ENCODE measurements at places on chromosomes 1 and 21.

DNA sequence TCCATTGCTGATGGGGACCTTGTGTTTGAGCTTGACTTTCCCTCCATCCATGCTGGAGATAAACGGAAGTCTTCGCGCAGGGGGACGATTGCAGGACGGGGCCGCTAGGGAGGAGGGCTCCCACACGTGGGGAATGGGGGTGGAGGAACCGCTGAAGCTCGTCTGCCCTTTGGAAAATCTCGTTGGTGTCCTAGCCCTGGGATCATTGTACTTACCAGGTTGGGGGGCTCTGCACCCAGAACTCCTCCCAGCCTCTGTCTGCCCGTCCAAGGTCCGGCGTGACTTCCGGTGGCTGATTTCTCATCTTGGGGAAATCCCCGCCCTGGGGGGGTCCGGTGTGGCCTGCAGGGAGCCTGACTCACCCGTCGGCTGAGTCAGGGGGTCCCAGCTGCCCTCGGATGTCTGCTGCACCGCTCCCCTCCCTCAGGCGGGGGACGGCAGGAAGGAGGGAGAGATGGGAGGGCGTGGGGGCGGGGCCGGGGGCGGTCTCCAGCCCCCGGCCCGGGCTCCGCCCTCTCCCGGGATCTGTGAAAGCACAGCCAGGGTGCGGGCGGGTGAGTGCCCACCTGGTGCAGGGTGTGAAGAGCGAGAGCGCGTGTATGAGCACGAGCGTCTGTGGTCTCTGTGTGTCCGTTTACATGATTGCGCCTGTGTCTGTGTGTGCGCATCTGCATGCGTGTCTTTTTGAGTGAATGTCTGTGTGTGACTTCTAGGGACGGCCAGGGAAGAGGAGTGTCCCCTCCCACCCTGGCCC is 35.8 kb downstream of the PIK3CD start:
- peak; percentile 87 for DNase-seq

- DNase-seq: no peak
Observed at GRCh38 chr1:104056786-104057185, 307.1 kb downstream of the AMY1C start.

- no peak for DNase-seq
Observed at GRCh38 chr1:59249396-59250137, 47.3 kb upstream of the FGGY start.

DNA sequence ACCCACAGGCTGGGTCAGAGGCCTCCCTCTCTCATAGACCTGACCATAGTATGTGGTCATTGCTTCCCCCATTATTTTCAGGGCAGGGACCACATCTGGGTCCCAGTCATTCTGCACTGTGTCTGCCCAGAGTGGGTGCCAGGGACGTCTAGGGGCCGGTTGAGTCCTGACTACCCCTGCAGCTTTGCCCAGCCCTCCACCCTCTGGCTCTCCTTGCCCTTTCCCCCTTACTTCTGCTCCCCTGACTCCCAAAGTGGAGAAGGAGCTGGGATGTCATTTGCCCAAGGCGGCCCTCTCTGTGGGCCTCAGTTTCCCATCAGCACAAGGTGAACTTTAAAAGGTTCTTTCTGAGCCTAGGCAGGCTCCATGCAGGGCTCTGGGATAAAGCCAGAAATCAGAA is 4.3 kb upstream of the TTC22 start:
- DNase-seq: no peak

DNA sequence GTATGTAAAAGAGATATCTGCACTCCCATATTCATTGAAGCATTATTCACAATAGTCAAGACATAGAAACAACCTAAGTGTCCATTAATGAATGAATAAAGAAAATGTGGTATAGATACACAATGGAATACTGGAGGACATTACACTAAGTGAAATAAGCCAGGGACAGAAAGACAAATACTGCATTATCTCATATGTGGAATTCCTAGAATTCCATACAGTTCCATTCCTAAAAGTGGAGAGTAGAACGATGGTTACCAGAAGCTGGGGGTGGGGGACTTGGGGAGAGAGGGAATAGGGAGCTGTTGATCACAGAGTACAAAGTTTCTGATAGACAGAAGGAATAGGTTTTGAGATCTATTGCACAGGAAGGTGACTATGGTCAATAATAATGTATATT is 7.4 kb downstream of the TMED5 start:
- peak; percentile 49 for DNase-seq

- no peak for DNase-seq
Observed at GRCh38 chr1:63709267-63709828, 64.5 kb upstream of the ROR1 start.

GRCh38 chr1:16111771-16112595 is 38.5 kb upstream of the FAM131C start:
- peak; percentile 88 for DNase-seq

- no peak for DNase-seq
Observed at GRCh38 chr1:171727778-171728177, 14.1 kb downstream of the VAMP4 start.

DNA sequence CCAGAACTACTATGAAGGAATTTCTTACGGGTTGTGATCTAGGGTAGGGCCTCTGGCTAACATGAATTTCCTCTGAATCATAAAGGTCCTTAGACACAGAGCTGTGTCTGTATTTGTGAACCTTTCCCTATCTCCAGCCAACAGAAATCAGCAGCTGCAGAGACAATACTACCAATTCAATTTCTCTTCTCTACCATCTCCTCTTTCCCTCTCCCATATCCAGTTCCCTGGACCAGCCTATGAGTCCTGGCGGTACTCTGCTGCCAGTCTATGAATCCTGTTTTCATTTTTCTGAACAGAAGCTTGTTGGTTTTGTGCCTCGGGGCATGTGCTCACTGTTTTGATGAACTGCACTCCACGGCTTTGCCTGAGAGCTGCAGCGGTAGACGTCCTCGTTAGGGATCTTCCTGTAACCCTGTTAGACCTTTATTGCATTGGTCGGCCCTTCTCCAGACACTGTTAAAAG is 458.0 kb upstream of the VAMP3 start:
- peak; percentile 72 for DNase-seq

DNA sequence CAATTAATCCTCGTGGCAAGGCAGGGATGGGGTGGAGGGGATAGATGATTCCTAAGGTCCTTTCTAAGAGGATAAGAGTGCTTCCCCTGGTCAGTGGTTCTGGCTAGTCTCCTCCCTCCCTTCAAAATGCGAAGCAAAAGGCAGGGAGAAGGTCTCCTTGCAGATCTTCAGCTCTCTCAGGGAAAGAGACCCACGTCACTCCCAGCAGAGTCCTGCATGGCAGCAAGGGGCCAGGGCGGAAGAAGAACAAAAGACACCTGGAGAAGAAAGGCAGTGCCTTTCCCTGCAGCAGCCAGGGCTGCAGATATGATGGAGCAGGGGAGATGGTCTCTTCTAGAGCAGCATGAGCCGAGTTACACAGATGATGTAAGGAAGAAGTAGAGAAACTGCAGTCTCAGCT is 29.6 kb upstream of the SLAMF9 start:
- DNase-seq: no peak

DNA sequence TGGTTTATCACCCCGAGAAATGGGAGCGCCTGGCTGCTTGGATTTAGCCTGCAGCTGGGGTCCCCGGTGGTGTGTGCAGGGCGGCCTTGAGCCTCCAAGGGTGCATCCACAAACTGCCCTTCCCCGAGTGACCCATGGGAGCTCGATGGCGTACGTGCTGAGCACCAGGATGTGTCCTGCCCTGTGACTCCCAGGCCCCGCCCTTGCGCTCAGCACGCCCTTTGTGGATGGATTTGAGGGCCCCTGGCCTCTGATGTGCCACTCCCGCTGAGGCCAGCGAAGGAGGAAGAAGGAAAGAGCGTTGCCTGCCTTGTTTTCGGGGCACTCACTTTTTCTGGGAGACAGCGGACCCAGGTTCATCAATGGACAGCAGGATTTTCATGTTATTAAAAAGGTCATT is 1.7 kb upstream of the TFF3 start:
- no peak for DNase-seq

- peak; percentile 56 for DNase-seq
Observed at GRCh38 chr1:79188337-79188736, 181.8 kb upstream of the ADGRL4 start.

GRCh38 chr1:28737307-28738132 is 780 bp downstream of the YTHDF2 start:
- peak; percentile 54 for DNase-seq

DNA sequence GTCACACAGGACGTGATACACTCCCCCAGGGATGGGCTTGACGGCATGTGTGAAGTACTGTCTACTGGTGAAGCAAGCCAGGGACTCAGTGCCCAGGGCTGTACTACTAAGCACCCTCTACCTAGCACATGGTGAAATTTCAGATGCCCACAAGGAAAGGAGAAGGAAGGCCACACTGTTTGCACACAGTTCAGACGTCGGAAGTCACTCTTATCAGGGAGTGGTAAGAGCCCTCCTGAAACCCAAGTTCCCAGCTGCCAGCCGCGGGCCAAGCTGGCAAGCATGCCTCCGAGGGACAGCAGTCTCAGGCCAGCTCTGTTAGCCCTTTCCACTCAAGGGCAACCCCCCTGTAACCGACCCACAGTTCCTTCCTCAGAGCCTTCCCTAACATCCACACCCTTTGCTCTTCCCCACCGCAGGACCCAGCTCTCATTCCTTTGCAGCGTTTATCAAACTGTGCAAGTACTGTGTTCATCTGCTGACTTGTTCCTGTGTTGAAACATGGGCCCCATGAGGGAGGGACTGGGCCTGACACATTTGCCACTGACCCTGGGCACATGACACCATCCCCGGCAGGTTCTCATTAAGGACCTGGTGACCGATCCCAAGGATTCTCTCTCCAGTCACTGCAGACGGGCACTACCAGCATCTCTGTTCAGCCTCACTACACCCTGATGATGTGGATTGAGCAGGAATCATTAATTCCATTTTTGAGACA is 58.5 kb downstream of the SLC66A1 start:
- no peak for DNase-seq

GRCh38 chr1:63363014-63363413 is 4.4 kb upstream of the ALG6 start:
- no peak for DNase-seq

DNA sequence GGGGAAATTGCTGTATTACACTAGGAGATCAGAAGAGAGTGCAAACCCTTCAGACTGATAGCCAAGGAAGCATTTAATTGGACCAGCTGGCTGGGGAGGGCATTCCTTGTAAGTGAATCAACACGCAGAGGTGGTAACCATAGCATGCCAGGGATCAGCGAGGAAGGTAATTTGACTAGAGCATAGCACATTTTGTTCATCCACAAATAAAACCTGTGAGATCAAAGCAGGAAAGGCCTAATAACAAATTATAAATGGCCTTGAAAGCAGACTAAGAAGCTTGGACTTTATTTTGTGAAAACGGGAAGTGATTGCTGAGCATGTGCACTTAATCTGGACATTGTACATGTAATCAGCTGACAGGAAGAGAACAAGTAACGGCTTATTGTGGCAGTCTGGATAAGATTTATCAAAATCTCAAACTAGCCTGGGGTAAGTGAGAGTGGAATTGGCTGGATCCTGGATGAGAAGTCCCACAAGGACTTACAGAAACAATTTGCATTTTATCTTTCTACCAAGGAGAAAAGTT is 11.7 kb upstream of the CD55 start:
- peak; percentile 37 for DNase-seq

DNA sequence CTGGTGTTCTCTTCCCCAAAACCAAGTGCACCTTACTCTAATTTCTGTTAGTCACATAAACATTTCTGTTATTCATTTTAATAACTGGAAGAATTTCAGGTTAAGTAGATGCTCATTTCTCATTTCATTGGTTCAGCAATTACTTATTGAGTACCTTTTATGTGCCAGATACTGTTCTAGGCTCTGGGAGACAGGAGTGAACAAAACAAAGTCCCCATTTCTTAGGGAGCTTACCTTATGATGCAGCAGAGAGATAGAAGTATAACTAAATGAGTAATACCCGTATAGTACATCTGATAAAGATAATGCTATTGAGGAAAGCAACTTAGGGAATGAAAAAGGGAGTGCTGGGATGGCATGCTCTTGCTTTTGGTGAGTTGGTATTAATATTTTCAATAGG is 33.7 kb downstream of the LRRC8C start:
- DNase-seq: no peak

GRCh38 chr1:10779201-10779600 is 17.2 kb downstream of the CASZ1 start:
- DNase-seq: peak; percentile 76

- no peak for DNase-seq
Observed at GRCh38 chr21:42653231-42654061, at the start of gene PDE9A. Gene PDE9A, plus strand, starts transcription at chr21:42653621. Its CDS starts 194 bp downstream, at chr21:42653815.

GRCh38 chr1:166189126-166189525 is 22.3 kb upstream of the FAM78B start:
- DNase-seq: peak; percentile 45

GRCh38 chr1:174837386-174837785 is 162.4 kb upstream of the CACYBP start:
- DNase-seq: no peak

DNA sequence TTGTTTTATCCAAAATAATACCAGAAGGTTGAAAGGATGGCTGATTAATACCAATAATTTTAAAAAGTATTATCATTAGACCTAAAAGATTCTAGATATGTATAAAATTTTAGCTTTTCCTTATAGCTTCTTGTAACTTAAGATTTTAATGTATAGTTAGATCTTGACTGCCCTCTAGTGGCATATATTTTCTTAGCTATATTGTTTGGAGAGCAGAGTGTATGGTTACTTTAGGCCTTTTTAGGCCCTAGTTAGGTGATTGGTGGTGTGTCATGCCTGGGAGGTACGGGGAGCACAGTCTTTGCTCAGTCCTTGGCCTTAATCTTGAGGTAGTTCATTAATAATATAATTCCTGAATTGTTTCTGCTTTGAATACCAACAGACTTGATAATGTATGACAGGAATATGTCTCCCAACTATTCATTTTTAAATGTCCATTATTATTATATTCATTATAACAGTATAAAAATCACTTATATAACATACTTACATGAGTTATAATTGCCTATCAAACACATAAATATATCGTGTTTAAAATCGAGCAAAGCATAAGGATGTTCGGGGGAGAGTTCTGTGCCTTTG is 328.4 kb downstream of the ZP4 start:
- DNase-seq: peak; percentile 49

DNA sequence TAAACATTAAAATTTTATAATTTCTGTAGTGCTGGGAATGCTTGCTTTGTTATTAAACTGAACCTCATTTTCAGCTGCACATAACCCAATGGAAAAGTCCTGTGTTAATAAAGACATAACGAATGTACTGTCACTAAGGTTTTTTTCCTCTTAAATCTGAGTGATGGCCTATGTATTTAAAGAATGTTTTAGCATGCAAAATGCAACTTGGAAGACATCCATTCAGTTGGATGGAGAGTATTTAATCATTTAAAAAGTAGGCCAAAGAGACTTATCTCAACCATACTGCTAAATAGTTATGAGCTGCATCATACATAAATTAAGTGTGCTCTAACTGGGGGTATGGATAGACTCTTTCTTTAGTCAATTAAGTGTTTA is 48.5 kb downstream of the RWDD3 start:
- peak; percentile 0 for DNase-seq

DNA sequence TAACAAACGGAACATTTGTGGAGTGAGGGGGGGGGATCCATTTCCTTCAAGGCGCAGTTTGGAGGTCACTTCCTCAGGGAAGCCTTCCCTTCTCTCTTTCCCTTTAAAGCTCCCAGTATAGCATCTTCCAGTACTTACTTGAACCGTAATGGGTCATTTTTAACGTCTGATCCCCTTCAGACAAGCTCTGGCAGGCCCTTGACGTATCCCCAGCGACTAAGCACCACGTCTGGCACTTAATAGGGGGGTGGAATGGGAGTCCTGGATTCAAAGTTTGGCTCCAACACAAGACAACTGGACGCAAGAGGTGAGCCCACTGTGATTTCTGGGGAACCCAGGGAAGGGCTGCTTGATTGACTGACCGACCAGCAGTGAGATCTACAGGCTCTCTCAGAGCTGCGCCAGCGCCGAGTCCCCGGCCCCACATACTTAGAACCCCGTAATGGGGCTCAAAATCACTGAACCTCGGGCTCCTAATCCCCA is 441 bp downstream of the YARS1 start:
- peak; percentile 44 for DNase-seq

GRCh38 chr1:23393706-23394105 is 24.1 kb upstream of the ZNF436 start:
- DNase-seq: peak; percentile 61

All from fibroblast of lung (primary cell).